ENCODE measurements at places on chromosomes 4 and X.

DNA sequence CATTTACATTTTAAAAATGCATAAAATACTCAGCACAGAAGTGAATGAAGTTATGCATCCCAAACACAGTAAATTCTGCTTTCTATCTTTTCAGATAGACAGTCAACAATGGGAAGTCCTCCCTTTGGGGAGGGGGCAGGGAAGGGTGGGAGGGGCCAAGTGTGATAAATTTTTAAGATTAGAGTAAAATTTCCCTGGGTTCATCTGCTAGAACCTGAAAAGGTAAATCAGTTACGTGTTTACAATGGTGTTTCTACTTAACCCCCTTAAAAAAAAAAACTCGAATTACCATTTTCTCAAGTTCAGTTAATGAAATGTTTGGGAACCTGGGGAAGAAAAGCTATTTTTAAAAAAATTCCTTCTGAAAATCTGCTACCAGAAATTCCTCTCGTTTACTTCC lies 9.1 kb downstream of the PITX2 start:
- DNase-seq: no peak

DNA sequence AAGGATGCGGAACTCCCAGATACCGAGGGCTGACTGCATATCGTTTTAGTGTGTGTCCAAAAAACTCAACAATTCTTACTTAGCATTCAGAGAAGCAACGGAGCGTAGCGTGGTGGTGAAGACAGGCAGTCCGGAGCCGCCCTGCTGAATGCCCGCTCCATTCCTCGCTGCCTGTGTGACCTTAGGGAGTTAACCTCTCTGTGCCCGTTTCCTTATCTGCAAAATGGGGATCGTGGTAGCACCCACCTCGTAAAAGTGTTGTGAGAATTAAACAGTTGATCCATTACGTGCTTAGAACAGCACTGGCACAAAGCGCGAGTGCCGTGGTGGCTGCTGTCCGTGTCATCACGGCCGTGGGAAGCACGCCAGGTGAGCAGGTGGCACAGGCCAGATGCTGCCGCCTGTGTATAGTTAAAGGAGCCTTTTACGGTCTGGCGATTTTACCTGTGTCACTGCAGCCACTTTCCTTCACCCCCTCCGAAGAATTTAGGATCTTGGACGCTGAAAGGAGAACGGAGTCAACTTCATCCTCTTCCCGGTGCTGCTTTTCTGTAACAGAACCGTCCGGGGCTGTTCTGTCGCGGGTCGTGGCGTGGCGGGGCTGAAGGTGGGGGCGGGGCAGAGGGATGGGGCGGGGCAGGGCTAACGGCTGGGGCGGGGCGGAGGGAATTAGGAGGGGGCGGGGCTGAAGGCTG lies 885 bp downstream of the CCDC110 start:
- no peak for DNase-seq

GRCh38 chr4:99430106-99430505 lies 5.0 kb downstream of the ADH7 start:
- no peak for DNase-seq

- DNase-seq: no peak
Measured at GRCh38 chr4:62320612-62321011, 1120.5 kb downstream of the ADGRL3 start.

- DNase-seq: no peak
Measured at GRCh38 chr4:32560306-32560705, 1840.1 kb downstream of the PCDH7 start.

DNA sequence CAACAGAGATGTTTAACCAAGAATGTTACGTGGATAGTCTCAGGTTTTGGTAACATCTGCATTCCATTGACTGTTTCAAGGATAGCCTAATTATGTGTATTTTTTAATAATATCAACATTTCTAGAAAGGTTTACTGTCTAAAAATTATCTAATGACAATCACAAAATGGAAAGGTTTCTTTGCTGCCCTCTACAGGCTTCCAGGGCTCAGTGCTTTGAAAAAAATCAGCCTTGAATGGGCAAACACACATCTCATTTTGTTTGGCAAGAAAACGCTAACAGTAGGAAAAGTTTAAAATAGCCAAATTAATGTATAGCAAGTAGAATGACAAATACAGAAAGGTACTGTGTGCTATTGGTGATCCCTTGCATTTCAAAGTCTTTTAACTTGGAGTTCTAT lies 223.4 kb upstream of the PRPS2 start:
- DNase-seq: no peak

- DNase-seq: no peak
Measured at GRCh38 chr4:100417565-100417964, 100.3 kb downstream of the EMCN start.

- no peak for DNase-seq
Measured at GRCh38 chr4:11286533-11286932, 142.2 kb downstream of the HS3ST1 start.

- peak; percentile 14 for DNase-seq
Measured at GRCh38 chrX:46247456-46247855, 297.8 kb downstream of the ZNF674 start.

- DNase-seq: no peak
Measured at GRCh38 chr4:99564921-99565320, 1.1 kb upstream of the TRMT10A start.

- no peak for DNase-seq
Measured at GRCh38 chr4:142416121-142416520, 430.0 kb downstream of the INPP4B start.

GRCh38 chr4:19327364-19327763 lies 924.3 kb upstream of the SLIT2 start:
- DNase-seq: no peak

DNA sequence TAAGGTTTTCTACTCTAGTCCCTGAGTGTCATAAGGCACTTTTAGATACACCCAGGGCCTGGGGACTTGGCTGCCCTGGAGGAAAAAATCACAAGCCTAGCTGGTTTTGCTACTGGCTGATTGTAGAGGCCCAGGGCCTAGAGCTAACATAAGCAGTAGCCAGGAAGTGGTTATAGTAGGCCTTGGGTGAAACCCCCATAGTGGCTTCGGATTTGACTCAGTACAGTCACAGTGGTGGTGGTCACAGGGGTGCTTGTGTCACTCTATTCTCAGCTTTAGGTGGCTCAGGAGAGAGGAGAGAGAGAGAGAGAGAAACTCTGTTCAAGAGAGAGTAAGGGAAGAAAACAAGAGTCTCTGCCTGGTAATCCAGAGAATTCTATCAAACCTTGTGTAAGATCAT lies 194.5 kb upstream of the EDA2R start:
- DNase-seq: no peak

GRCh38 chrX:115719171-115719570 lies 158.2 kb downstream of the PLS3 start:
- no peak for DNase-seq

GRCh38 chr4:155265113-155265512 lies 56.7 kb downstream of the NPY2R start:
- DNase-seq: no peak

- DNase-seq: no peak
Measured at GRCh38 chrX:72430405-72430968, 124.8 kb upstream of the CITED1 start.

GRCh38 chr4:169059306-169060211 lies 49.5 kb upstream of the CBR4 start:
- DNase-seq: no peak

GRCh38 chr4:122364700-122365404 lies 14.0 kb upstream of the ADAD1 start:
- no peak for DNase-seq
